HT-29 (cell line): ENCODE measurements at places on chromosomes 6 and 20. TPM values are rescaled to one million over a fixed set of nuclear protein-coding genes. Genes with fewer than 3 reads are reported as not detected.

The CALHM6 gene
- not detected in 2 replicates for total RNA-seq

The BLCAP gene
- total RNA-seq = 108 and 115 TPM in 2 replicates

The ANKEF1 gene
- 4.6 and 6.8 TPM in 2 replicates for total RNA-seq

The TAGAP gene
- 0.08 TPM in 1 of 2 replicates, not detected in the other for total RNA-seq

The KCNS1 gene
- not detected in 2 replicates for total RNA-seq

The LAMA4 gene
- not detected in 2 replicates for total RNA-seq

The GSTA5 gene
- not detected in 2 replicates for total RNA-seq

The AHI1 gene
- 5.1 and 9.1 TPM in 2 replicates for total RNA-seq

The FAM83B gene
- 9.4 and 13.0 TPM in 2 replicates for total RNA-seq

The RNF144B gene
- total RNA-seq = 3.9 and 4.5 TPM in 2 replicates

The PPP1R3G gene
- total RNA-seq = 0.03 TPM in 1 of 2 replicates, not detected in the other

The SLC22A2 gene
- total RNA-seq = 0.63 TPM in 1 of 2 replicates, not detected in the other

The OXT gene
- total RNA-seq = not detected in 2 replicates

The GSTA3 gene
- not detected in 2 replicates for total RNA-seq

The TREM2 gene
- total RNA-seq = not detected in 2 replicates

The CUTA gene
- 300 and 321 TPM in 2 replicates for total RNA-seq

The LGSN gene
- total RNA-seq = not detected in 2 replicates

The SLC12A5 gene
- total RNA-seq = not detected in 2 replicates
